ENCODE measurements at places on chromosomes 16 and 17.

DNA sequence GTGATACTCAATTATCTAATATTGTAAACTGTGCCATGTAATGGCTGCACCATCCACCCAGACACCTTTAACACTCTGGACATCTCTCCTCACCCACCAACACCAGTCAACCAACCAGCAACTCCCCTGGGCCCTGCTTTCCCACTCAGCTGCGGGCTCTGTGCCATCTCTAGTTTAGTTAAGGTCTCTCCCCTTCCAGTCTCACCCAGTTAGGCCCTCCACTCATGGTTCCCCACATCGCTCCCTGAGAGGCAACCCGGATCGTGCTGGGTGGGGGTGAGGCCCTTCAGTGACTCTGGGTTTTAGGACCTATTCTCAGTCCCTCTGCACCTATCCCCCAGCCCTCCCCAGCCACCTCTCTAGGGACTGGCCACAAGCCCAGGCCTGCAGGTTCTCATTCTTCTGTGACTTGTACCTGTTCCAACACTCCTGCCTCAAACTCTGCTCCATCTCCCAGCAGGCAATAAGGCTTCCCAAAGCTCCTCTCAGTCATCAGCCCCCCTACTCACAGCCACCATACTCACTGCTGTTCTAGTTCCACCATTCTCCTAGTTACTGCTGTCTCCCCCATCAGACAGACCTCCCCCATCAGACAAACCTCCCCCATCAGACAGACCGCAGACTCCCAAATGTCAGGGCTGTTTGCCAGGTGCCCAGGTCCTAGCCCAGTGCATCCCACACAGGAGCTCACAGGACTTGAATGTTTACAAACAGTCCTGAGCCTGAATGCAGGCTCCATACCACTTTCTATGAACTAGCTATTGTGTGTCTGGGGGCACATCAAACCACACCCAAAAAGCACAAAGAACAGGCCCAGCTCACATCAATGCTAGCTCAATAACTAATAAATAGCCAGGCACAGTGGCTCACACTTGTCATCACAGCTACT lies 2.6 kb downstream of the TK2 start:
- peaks cover under 1% of the 10 kb centered on the region for H3K36me3 ChIP-seq
- DNase-seq, result no peak
- H3K27ac ChIP-seq, result no peak overlapping the region
- H3K4me1 ChIP-seq, result peaks cover 42% of the 10 kb centered on the region
- no peaks in the 10 kb centered on the region for H3K27me3 ChIP-seq
- peak overlapping the region; percentile 79 for H3K4me3 ChIP-seq

- H3K27me3 ChIP-seq, result peaks cover 5% of the 10 kb centered on the region
- no peak overlapping the region for H3K27ac ChIP-seq
- DNase-seq, result no peak
- no peaks in the 10 kb centered on the region for H3K36me3 ChIP-seq
- H3K4me3 ChIP-seq, result no peak overlapping the region
Measured at GRCh38 chr17:8870406-8871040, 3.0 kb upstream of the PIK3R6 start.

GRCh38 chr16:74649839-74650504 lies 16.7 kb downstream of the RFWD3 start:
- H3K4me1 ChIP-seq, result peaks cover 4% of the 10 kb centered on the region
- no peak overlapping the region for H3K4me3 ChIP-seq
- DNase-seq, result no peak
- no peaks in the 10 kb centered on the region for H3K27me3 ChIP-seq
- H3K36me3 ChIP-seq, result peaks cover 6% of the 10 kb centered on the region

DNA sequence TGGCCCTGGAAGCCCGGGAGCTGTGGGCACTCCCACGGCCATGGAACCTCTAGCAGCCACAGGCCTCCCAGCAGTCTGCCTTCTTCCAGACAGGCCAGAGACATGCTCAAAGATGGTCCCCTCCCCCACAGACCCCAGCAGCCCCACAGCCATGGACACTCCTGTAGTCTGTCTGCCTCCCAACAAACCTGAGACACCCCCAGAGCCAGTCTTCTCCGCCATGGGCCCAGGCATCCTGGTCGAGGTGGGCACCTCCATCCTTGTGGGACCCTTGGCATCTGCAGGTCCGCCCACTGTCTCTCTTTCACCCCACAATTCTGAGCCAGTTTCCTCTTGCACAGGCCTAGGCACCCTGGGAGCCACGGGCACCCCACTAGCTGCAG lies 3.1 kb downstream of the KIAA0753 start:
- peaks cover 27% of the 10 kb centered on the region for H3K4me1 ChIP-seq
- peak overlapping the region; percentile 62 for H3K27ac ChIP-seq
- DNase-seq, result no peak

DNA sequence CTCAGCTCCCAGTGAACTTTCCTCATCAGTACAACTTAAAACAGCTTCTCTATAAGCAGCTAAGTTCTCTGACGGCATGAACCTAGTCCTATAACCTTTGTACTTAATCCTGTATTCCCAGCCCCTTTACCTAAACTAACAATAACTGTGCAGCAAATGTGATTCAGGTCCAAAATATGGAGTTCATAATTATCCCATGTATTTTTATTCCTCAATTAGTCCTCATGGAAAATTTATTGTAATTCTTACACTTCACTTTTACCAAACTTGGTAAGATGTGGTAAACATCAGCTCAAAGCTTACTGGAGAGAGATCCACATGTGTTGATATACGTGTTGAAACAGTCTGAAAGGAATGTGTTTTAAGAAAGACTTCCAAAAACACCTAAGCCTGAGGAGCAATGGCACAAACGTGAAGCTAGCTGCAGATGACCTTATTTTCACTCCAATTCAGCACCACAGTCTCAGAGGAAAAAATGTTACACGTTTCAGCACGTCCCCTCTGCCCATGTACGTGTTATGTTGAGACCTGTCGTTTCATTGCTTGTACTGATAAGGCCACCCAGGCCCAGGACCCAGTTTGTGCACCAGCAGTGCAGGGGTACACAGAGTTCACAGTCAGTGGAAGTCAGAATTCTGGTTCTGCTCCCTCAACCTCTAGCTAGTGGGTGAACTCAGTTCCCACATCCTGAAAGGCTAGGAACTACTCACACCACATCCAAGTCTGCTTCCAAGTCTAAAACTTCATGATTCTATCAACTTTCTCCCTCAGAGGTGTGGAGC lies 7.1 kb downstream of the USP31 start:
- H3K4me3 ChIP-seq, result no peak overlapping the region
- H3K36me3 ChIP-seq, result peaks cover 8% of the 10 kb centered on the region
- no peak overlapping the region for H3K27ac ChIP-seq
- DNase-seq, result no peak

- H3K27ac ChIP-seq, result no peak overlapping the region
- no peaks in the 10 kb centered on the region for H3K27me3 ChIP-seq
- DNase-seq, result no peak
- H3K4me3 ChIP-seq, result no peak overlapping the region
- no peaks in the 10 kb centered on the region for H3K36me3 ChIP-seq
Measured at GRCh38 chr16:79067600-79067999, 532.9 kb downstream of the MAF start.

GRCh38 chr16:82192665-82193064 lies 22.6 kb upstream of the MPHOSPH6 start:
- H3K27ac ChIP-seq, result no peak overlapping the region
- DNase-seq, result no peak
- H3K4me3 ChIP-seq, result no peak overlapping the region
- H3K27me3 ChIP-seq, result no peaks in the 10 kb centered on the region
- H3K36me3 ChIP-seq, result no peaks in the 10 kb centered on the region
- peaks cover 4% of the 10 kb centered on the region for H3K4me1 ChIP-seq

DNA sequence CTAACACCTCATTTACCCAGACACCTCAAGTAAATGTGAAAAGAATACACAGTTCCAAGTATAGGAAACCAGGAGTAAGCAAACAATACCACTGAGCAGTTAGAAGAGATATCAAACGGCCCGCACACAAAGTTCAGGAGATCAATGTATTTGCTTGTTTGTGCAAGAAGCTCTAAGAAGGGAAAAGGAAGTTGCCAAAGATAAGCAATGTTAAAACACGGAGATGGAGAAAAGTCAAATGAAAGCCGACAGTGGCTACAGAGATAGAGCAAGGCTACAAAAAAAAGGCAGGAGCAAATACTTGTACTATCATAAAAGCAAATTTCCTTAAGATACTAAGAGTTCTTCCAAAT lies 29.5 kb downstream of the PSME3IP1 start:
- DNase-seq, result no peak
- H3K4me1 ChIP-seq, result no peaks in the 10 kb centered on the region
- no peaks in the 10 kb centered on the region for H3K27me3 ChIP-seq
- no peak overlapping the region for H3K4me3 ChIP-seq

DNA sequence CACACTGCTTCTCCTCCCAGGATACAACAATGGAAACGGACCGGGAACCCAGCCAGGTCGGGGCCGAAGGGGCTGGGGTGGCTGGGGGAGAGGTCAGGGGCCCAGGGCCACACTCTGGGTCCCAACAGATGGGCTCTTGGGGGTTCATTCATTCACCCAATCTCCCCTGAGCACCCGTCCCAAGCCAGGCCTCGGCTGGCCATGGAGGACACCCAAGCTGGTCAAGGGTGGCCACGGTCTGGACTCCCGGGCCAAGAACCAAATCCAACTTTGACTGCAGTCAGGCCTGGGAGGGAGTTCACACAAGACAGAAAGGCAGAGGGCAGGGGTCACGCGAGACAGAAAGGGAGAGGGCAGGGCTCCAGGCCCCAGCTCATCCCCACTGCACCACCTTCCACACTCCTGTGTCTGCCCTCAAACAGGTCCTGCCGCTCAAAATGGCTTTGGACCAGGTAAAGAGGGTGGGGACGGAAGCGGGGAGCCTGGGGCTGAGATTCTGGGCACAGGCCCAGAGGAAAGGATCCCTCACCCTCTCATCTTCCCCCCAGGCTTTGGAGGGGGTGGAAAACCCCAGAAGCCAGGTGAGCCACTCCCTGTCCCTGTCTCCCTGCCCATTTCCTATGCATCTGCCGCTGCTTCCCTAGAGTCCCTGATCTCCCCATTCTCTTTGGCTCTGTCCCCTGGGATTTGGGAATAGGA lies 12.3 kb upstream of the PKMYT1 start:
- no peaks in the 10 kb centered on the region for H3K4me1 ChIP-seq
- no peak overlapping the region for H3K27ac ChIP-seq
- H3K4me3 ChIP-seq, result no peak overlapping the region
- H3K36me3 ChIP-seq, result no peaks in the 10 kb centered on the region

GRCh38 chr17:60161598-60162330 lies 12.0 kb downstream of the CA4 start:
- no peak overlapping the region for H3K4me3 ChIP-seq
- H3K4me1 ChIP-seq, result peaks cover 34% of the 10 kb centered on the region
- no peaks in the 10 kb centered on the region for H3K36me3 ChIP-seq
- peak overlapping the region; percentile 84 for H3K27ac ChIP-seq
- H3K27me3 ChIP-seq, result peaks cover 24% of the 10 kb centered on the region
- no peak for DNase-seq

DNA sequence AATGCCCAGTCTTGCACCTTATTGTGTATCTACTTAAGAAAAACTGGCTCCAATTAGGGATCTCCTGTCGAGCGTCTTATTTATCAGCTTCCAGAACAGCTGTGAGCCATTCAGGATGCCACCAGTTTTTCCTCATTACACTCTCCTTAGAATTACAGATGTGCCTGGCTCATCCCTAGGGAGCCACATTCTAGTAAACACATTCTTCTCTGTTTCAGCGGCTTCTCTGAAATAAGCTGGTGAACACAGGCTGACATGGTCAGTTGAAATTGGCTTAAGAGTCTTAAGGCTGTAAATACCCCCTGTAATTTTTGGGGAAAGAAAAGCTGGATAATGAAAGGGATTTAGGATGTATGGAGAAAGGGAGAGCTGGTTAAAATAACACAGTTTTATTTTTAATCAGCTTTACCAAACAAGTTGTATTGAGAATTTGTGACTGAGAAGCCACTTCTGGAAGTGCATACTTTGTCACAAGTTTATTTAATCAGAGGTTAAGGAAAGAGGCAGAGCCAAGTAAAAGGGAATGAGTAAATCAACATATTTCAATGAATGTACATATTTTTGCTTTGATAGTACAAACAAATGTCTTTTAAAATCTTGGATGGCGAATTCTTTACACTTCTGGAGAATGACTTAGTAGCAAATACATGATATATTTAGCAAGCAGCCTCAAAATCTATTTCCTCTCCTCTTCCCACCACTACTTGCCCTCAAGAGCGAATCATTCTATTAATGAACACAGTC lies 562.0 kb upstream of the GOT2 start:
- peaks cover 8% of the 10 kb centered on the region for H3K27me3 ChIP-seq
- H3K4me1 ChIP-seq, result peaks cover 9% of the 10 kb centered on the region
- H3K27ac ChIP-seq, result no peak overlapping the region
- H3K4me3 ChIP-seq, result no peak overlapping the region
- no peak for DNase-seq

DNA sequence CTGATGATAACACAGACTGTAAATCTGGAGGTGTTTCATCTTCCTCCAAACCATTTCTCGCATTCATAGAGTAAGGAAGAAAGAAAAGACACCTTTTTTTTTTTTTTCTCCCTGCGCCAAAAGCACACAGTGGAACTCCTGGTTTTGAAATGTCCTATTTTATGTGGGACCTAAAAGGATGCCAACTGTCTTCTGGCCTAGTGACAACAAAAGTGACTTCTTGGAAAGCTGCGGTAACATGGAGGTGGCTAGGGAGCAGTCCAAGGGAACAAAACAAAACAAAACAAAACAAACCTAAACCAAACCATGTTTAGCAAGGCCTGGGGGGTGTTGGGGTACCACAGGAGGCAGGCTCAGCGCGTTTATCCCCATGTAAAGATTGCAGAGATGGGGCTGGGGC lies 174.8 kb downstream of the XYLT1 start:
- no peak overlapping the region for H3K27ac ChIP-seq
- no peak overlapping the region for H3K4me3 ChIP-seq
- no peaks in the 10 kb centered on the region for H3K36me3 ChIP-seq
- no peaks in the 10 kb centered on the region for H3K27me3 ChIP-seq
- DNase-seq, result no peak

DNA sequence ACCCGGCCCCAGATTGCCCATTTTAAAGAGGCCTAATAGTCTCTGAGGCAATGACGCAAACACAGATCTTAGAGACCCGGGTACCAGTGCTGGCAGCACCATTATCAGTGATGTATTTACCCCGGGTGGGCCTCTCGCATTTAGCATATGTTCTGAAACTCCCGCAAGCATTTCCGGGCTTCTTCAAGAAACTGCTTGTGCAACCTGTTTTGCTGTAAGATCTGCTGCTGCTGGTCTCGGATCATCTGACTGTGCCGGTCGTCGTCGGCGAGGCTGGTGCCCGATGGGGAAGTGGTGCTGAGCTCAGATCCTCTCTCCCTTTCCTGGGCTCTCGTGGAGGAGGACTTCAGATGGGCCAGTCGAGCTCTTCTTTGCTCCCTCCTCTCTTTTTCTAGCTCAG lies 12.5 kb downstream of the CEP295NL start:
- peaks cover 61% of the 10 kb centered on the region for H3K4me1 ChIP-seq
- DNase-seq, result no peak
- no peak overlapping the region for H3K4me3 ChIP-seq
- no peak overlapping the region for H3K27ac ChIP-seq

- no peak for DNase-seq
- H3K27ac ChIP-seq, result peak overlapping the region; percentile 35
- peaks cover 3% of the 10 kb centered on the region for H3K36me3 ChIP-seq
- H3K27me3 ChIP-seq, result peaks cover 11% of the 10 kb centered on the region
Measured at GRCh38 chr17:66849851-66850580, 15.1 kb downstream of the CACNG5 start.

DNA sequence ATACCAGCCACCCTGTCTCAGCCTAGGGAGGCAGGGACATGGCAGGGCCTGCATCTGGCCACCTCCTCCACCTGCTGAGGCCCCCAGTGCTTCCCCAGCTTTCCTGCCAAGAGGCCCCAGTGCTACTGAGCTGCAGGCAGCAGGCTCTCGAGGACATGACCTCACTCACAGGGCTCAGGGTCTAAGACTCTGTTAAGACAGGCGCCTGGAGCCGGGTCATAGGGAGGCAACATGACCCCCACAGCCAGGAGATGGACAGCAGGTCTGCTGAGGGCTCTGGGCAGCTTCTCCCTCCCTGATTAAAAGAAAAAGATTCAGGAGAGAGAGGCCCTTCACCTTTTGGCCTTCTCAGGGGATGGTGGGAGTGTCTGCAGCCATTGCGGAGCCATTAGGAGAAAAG lies 23.2 kb upstream of the FASN start:
- H3K27ac ChIP-seq, result no peak overlapping the region
- no peak for DNase-seq
- no peaks in the 10 kb centered on the region for H3K27me3 ChIP-seq

All from neural crest cell (in vitro differentiated cells).